Smooth muscle cell of the umbilical artery (primary cell): ENCODE measurements at places on chromosomes 7 and 10. TPM values are rescaled to one million over a fixed set of nuclear protein-coding genes. Genes with fewer than 3 reads are reported as not detected.

The TMEM139 gene
- not detected in 2 replicates for total RNA-seq

The MYL10 gene
- not detected in 2 replicates for total RNA-seq

The LIPM gene
- total RNA-seq, result not detected in 2 replicates

The EPHB4 gene
- total RNA-seq, result 57.0 and 69.2 TPM in 2 replicates

The POLR2J2 gene
- 2.3 and 2.7 TPM in 2 replicates for total RNA-seq

The ASZ1 gene
- total RNA-seq, result not detected in 2 replicates

The TWIST1 gene
- total RNA-seq, result 24.9 and 41.6 TPM in 2 replicates

The NOS3 gene
- total RNA-seq, result 2.1 and 6.5 TPM in 2 replicates

The UPK3B gene
- total RNA-seq, result under 0.01 TPM in 1 of 2 replicates, not detected in the other

The HMX3 gene
- not detected in 2 replicates for total RNA-seq

The MDH2 gene
- total RNA-seq, result 28.5 and 50.6 TPM in 2 replicates

The SLC26A5 gene
- not detected in 2 replicates for total RNA-seq

The CALD1 gene
- 600 and 815 TPM in 2 replicates for total RNA-seq

The CHST15 gene
- 0.30 and 0.46 TPM in 2 replicates for total RNA-seq

The CCDC136 gene
- total RNA-seq, result 10.7 and 11.4 TPM in 2 replicates

The ADAM12 gene
- 360 and 389 TPM in 2 replicates for total RNA-seq

The WIPF3 gene
- not detected in 2 replicates for total RNA-seq

The CCZ1B gene
- 46.8 and 62.4 TPM in 2 replicates for total RNA-seq

The SLC29A4 gene
- total RNA-seq, result 5.6 and 11.1 TPM in 2 replicates

The NRCAM gene
- total RNA-seq, result 0.28 and 0.30 TPM in 2 replicates

The IDI2 gene
- not detected in 2 replicates for total RNA-seq

The LRRC18 gene
- not detected in 2 replicates for total RNA-seq

The C10orf105 gene
- not detected in 2 replicates for total RNA-seq

The CABCOCO1 gene
- 0.18 TPM in 1 of 2 replicates, not detected in the other for total RNA-seq

The CPED1 gene
- 12.8 and 42.6 TPM in 2 replicates for total RNA-seq

The ZNF746 gene
- 15.4 and 21.8 TPM in 2 replicates for total RNA-seq

The ANKRD30A gene
- total RNA-seq, result not detected in 2 replicates

The UMAD1 gene
- total RNA-seq, result 9.9 and 14.0 TPM in 2 replicates

The ANLN gene
- 6.2 and 47.3 TPM in 2 replicates for total RNA-seq

The IFIT1B gene
- total RNA-seq, result not detected in 2 replicates

The CNPY4 gene
- 33.4 and 61.5 TPM in 2 replicates for total RNA-seq

The ODAD2 gene
- total RNA-seq, result 1.5 and 1.8 TPM in 2 replicates

The GRM3 gene
- not detected in 2 replicates for total RNA-seq

The TFR2 gene
- total RNA-seq, result 0.83 and 0.89 TPM in 2 replicates

The TAC1 gene
- total RNA-seq, result not detected in 2 replicates

The ERVW-1 gene
- not detected in 2 replicates for total RNA-seq

The TLL2 gene
- total RNA-seq, result under 0.01 and 0.60 TPM in 2 replicates

The PGAM2 gene
- total RNA-seq, result not detected in 2 replicates

The SPDYE1 gene
- not detected in 2 replicates for total RNA-seq
